Activated T-cell treated with anti-CD3 and anti-CD28 coated beads for 48 hours (primary cell): ENCODE measurements at places on chromosomes 7 and 10.

DNA sequence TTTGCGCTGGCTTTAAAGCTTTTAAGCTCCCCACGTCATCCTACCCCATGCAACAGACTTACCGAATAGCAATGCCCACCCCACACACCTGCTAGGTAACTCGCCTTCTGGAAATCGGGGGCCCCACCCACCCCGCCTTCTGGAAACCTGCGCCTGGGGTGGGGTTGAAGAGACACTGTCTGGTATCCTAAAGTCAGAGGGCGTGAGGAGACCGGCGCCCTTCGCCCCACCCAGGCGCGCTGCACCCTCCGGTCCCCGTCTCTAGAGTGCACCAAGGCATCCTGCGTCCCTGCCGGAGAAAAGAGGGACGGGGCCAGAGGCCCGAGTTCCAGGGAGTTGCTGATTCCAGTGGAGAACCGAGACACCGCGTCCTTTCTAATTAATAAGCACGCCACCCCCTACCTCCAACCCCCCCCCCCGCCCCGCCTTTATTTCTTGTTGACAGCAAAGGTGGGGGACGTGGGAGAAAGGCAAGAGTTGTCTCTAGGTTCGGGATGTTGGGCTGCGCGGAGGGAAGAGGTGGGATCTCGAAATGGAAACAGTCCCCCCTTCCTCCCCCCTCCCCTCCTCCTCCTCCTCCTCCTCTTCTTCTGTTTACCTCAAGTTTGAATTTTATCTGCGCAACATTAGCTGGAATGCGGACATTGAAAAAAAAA lies 220.9 kb upstream of the MKLN1 start:
- DNase-seq = peak; percentile 33

DNA sequence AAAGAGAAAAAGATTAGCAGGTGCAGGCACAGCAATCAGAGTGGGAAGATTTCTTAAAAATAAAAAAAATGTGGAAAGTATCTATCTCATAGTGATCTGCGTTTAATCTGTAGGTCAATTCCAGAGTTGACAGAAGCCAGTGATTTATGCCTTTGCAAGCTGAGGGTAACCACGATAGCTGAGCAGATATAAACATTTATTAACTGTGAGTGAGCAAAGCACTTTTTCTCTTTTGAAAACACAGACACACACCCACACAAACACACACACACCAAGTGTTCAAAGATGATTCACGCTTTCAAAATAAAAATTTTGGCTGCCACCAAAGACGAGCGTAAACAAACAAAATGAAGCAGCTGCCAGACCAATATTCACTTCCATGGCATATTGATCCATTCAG lies 243.2 kb upstream of the SLC26A5 start:
- DNase-seq = no peak

- DNase-seq = no peak
Measured at GRCh38 chr7:32070051-32070405, 179 bp downstream of the PDE1C start.

GRCh38 chr7:138891446-138891810 lies 89.8 kb downstream of the KIAA1549 start:
- DNase-seq = no peak

DNA sequence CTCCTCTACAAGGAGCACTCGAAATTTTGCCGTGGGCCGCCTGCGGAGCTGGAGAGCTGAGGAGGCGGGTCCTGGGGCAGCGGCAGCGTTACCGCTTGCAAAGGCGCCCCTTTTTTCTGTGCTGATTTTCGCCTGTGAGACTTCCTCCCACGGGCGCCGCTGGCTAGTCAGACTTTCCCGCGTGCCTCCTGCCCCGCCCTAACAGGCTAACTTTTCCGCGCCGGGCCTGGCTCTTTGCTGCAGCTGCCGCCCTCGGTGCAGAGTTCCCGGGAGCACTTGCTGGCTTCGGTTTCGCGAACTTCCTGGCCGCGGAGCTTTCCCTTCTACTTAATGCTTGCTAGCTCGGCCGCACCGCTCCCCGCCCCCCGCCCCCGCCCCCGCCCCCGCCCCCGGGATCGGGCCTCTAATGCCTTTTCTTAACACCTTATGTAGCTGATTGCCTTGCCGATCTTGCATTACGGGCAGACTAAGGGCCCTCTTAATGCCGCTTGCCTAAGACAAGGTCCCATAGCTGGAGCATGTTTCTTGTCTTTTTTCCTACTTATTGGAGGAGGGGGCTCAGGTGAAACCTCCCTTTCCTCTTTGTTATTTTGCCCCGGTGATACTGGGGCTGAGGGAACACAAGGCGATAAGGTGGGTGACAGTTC lies 37.9 kb upstream of the RASGEF1A start:
- DNase-seq = peak; percentile 54

GRCh38 chr10:71023704-71024283 lies 135.4 kb upstream of the PCBD1 start:
- no peak for DNase-seq

DNA sequence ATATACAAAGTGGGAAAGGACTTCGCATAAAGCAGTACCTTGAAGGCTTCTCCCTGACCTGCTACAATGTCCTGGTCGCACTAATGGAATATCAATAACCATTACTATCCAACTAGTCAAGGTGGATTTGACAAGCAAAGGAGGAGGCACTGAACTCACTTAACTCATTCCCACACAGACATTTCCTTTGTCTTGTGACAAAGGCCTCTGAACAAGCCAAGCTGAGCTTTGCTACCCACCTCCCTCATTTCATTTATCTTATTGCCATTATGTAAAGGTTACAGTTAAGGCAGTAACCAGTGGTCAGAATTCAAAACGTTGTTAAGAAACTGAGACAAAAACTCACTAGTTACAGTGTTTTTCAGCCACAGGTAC lies 7.3 kb downstream of the ELMO1 start:
- no peak for DNase-seq

DNA sequence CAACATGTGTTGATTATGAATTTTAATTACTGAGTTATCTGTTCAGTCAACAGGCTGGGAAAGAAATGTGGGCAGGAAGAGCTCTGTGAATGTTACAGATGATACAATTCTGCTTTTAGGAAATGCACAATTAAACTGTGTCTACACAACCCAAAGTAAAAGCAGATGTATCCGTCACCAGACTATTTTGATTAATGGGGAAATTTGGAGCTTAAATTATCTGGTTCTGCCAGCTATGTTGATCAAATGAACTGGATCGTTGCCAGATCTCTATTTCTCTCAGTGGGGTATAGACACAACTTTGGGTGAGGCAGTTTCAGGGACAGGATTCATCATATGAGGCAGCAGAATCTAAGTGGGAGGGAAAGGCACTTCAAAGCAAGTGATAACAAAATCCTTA lies 136.5 kb downstream of the NEUROD6 start:
- no peak for DNase-seq

GRCh38 chr10:103038570-103038969 lies 120.5 kb downstream of the CNNM2 start:
- no peak for DNase-seq

DNA sequence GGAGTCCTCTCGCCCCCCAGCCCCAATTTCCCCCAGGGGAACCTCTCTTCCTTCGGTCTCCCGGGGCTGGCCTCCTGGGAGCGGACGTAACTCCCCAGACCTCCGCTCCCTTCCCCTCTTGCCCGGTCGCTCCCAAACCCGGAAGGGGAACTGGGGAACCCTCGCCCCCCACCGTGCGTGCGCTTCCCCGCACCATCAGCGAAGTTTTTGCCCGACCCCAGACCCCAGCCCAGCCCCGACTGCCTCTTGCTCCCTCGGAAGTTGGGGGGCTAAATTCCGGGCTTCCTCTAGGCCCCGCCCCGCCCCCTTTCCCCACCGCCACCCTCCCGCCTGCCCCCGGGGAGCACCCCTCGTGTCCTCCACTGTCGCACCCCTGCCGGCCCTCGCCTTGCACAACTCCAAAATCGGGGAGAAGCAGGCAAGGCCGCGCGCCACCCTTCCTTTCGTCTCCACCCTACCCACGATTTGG lies 436 bp downstream of the GNB2 start:
- no peak for DNase-seq

- no peak for DNase-seq
Measured at GRCh38 chr7:49346195-49346899, 422.0 kb downstream of the CDC14C start.

DNA sequence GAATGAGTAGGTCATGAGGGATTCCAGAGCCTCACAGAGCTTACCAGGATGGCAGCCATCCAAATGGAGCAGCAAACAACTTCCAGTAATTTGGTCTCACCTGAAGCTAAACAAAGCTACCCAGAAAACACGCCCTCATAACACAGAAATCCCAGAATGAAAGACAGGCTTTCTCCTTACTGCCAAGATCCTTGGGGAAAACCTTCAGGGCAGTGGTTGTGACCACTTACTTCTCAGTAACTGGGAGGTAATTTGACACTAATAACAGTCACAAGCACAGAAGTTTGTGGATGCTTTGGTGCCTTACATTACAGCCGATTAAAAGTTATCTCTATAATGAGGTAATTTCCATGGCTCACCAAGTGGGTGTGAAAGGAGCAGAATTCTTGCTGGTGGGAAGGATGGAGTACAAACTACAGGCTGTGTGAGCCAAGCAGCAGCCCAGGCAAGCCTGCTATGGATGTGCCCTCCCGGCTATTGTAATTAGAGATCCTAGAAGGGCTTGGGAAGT lies 10.4 kb downstream of the WDR91 start:
- DNase-seq = no peak

DNA sequence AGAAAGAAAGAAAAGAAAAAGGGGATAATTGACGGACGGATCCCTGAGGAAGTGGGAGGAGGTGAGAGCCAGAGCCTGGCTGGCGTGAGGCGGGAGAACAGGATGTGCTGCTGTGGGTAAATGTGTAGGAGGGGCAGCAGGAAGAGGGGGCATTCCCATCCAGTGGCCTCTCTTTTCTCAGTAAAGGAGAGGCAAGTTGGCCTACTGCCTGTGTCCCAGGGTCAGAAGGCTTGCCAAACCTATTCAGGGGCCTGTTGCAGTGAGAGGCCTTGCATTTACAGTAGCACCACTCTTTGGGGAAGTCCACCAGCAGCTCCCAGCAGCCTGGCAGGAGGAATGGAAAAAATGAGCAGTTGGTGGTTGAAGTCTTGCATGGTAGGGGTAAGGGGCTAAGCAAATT lies 26.6 kb upstream of the ASCC1 start:
- no peak for DNase-seq

- no peak for DNase-seq
Measured at GRCh38 chr7:129784437-129784782, 168.3 kb downstream of the UBE2H start.

DNA sequence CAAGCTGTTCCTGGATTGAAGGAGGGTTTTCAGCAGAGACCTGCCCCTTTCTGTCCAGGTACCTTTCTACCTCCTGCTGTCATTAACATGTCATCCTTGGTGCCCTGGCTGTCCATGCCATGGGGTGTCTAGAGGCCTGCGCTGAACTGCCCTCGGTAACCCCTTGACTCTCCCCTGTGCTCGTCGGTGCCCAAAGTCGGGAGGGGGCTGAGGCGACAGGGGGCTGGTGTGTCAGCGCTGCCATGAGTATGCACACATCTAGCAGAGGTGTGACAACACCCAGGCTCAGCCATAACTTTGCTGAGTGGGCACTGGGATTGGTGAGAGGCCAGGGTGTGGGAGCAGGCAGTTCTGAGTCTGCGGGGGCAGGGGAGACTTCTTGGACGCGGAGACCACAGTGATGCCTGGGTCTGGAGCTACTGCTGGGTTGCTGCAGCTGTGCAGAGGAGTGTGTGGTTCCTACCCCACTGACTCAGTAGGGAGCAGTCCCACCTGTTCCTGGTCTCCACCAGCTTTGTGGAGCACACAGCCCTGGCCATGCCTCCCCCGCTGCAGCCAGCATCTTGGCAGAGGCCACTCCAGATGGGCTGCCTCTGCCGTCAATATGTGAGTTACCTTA lies 376.2 kb upstream of the SEMA3C start:
- no peak for DNase-seq

DNA sequence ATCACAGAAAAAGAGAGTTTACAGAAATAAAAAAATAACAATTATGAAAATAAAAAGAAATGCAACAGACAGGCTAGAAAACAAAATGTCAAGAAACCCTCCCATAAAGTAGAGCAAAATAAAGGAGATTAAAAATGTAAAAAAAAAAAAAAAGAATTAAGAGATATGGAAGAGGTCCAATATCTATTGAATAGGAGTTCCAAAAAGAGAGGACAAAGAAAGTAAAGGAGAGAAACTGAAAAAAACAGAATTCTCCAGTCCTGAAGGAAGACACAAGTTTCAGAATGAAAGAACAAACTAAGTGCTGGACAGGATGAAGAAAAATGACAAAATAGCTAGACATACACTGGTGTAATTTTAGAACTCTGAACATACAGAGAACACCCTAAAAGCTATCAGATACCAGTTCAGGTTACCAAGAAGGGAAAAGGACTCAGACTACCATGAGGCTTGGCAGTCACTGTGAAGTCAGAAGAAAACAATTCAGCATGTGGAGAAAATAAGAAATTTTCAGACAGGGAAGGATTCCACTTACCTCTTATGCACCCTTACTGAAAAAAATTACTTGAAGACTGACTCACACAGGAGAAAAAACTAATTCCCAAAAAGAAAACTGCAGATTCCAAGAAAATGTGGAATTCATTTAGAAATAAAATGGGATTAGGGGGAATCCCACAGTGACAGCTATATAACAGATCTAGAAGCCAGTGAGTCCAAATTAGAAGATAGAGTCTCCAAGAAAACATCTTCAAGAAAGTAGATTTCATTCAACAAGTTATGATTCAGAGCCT lies 40.4 kb upstream of the ABLIM1 start:
- no peak for DNase-seq

DNA sequence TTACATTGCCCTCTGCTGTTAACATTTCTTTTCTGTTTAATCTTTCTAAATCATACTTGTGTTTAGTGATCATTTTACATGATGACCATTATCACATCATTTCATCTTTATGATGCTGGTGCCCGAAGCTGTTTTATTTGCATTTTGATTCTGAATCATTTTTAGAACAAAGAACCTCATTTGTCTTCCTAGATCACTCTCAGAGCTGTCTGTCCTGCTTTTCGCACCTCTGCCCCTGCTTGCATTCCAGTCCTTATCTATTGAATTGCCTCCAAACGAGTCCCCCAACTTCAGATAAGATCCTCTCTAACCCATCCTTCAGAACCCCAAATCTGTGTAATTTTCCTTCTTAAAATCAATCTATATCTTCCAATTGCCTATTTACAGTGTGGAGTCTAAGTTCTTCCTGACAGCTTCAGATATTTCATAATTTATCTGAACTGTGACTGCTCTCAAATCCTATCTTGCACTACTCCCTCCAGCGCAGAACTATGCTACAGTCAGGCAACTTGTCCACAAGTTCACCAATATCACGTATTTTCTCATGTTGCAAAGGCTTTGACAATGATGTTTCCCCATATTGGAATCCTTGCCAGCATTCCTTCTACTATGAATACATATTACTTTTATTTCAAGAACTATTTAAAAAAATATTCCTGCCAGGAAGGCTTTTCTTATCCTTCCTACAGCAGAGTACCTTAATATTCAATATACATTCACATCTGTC lies 346.5 kb upstream of the CACNA2D1 start:
- no peak for DNase-seq

- DNase-seq = no peak
Measured at GRCh38 chr10:21039721-21040120, 142.6 kb upstream of the NEBL start.

- no peak for DNase-seq
Measured at GRCh38 chr10:75532253-75532924, 101.0 kb downstream of the LRMDA start.

DNA sequence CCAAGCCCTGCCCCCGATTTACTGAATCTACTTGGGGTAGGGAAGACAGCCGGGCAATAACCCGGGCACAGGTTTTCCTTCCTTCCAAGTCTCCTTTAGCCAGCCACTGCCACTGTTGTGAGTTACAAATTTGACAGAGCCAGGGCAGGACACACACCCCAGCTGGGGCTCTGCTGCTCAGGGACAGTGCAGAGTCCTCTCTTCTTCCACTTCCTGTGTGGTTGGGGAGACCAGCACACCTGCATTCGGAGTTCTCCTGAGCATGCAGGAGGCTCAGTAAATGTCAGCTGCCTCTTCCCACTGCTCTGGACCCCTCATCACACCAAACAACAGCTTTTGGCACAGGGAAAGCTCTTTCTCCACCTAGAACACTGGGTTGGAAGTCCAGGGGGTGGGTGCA lies 21.3 kb downstream of the CHST15 start:
- no peak for DNase-seq
